ENCODE measurements at places on chromosomes 1 and 21.

GRCh38 chr1:186143481-186143880 is 231.6 kb downstream of the TPR start:
- DNase-seq: no peak

DNA sequence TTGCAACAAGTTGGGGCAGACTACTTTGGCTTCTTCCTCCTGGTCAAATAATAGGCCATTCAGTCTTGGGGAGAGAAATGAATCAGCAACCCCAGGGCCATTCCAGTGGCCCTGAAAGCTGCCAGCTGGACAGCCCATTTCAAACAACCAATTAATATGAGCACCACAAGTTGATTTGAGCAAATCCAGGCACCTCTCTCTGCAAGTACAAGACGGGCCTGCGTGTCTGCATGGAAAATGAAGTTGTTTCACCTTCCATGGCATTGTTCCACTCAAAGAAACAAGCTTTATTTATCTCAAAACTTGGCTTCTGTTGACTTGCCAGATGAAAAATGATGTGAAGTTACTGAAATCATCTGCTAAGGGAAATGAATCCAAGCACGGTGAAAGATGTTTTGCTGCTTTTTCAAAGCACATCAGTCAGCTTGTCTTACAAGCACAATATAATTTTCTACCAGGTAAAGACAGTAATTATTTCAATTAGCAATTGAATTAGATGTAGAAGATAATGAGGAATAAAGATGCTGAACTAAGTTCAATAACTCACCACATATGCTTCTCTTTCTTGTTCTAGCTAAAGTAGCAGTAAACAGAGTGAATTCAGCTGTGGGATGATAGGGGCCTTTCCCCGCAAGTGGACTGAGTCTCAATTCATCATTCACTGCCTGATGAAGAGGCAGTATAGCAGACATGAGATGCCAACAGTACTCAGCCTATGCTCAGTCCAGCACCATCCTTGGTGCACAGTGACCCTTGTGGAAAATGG is 95.2 kb upstream of the SSX2IP start:
- DNase-seq: no peak

- no peak for DNase-seq
Measured at GRCh38 chr21:29078869-29079767, 5.7 kb upstream of the CCT8 start.

DNA sequence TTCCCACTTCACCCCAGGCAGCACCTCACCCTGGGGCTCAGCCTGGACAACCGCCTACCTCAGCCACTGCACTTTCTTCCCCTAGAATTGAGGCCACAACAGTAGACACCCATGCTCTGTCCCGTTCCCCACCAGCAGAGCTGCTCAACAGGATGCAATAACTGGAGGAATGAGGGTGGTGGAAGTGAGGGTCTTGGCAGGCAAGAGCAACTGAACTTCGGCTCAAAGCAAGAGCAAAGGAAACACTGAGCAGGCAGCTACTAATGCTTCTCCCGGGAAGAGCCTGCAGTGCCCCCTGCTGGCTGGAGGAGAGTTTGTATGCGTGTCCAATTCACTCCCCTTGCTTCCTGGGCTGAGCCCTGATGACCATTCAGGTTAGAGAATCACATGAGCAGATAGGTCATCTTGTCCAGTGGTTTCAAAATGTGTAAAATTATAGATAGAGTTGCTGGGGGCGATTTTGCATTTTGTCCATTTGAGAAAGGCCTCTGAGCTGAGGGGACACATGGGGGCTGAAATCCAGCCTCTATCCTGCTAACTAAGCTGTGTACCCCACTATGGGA is 13.9 kb downstream of the NT5C1A start:
- peak; percentile 94 for DNase-seq

DNA sequence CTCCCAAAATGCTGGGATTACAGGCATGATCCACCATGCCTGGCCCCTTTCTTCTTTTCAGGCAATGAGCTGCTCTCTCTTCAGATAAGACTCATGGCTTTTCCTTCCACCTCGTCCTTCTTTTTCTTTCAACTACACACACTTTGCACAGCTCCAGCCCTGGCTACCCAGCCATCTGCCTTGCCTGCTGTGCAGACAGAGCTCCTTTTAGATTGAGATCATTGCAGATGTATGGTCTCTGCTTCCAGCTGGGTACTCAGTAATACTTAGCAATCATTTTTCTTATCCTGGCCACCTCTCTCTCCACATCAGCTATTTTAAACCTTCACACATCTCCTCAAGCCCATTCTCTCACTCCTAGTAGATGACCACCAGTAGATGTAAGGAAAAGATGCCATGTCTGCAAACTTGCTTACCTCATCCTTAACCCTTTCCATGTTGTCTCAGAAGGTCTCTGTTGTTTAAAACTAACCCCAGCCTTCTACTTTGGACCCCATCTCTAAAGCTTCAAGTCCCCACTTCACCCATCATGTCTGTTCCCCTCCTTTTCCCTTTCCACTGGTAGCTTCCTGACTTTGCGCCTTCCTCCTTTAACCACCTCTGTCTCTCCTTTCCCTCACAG is 7.3 kb downstream of the RAB4A start:
- DNase-seq: peak; percentile 18

GRCh38 chr1:235423214-235423652 is 56.0 kb downstream of the TBCE start:
- DNase-seq: no peak

DNA sequence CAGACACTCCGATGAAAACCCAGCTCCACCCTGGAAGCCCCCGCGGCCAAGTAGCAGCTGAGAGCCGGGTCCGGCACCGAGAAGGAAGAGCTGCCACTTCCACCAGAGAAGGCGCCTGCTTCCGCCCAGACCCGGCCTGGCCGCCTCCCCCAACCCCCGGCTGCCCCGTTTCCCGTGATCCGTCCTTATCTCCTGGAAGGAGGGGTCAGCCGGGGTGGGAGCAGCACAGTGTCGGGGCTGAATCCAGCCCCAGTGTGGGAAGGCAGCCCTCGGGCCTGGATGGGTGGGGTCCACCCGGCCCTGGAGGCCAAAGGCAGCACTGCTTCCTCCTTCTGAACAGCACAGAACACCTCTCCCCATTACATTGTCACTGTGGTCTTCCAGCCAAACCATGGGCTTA is 69.4 kb downstream of the MEGF6 start:
- DNase-seq: no peak

DNA sequence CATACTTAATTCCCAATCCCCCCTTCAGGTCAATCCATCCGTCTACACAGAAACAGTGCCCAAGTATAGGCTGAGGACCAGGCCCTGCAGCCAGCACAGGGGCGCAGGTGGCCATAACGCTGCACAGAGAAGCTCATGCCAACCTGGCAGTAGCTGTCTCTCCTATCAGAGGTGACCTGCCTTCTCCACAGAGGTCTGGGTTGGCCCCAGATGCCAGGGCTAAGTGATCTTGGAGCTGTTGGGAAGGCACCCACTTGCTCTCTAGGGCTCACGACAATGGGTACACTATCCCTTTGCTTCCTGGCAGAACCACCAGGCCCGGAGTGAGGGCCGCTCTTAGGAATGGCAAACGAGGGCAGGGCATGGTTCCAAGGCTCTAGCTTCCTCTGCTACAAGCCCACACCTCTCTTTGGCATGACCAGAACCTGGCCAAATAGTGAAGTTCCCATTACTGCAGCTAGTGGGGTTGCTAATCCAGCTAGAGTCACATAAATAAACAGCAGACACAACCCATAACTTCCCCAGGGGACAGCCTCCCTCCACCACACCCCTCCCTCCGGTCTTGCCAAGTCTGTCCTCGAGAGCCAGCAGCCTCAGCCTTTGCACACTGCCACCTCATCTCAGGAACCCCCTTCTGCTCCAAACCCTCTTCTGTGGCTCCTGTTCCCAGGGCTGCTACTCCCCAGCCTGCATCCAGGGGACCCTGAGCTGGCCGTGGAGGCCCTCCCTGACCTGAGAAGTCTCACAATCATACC is 113.0 kb downstream of the GLIS1 start:
- DNase-seq: no peak

GRCh38 chr1:230401101-230401500 is 25.0 kb downstream of the PGBD5 start:
- DNase-seq: no peak

GRCh38 chr1:70401974-70402373 is 9.1 kb upstream of the CTH start:
- no peak for DNase-seq

- no peak for DNase-seq
Measured at GRCh38 chr1:224087286-224087794, 26.6 kb upstream of the FBXO28 start.
